Adrenal gland (tissue), 19 donors: ENCODE measurements at places on chromosomes 16 and 17.

DNA sequence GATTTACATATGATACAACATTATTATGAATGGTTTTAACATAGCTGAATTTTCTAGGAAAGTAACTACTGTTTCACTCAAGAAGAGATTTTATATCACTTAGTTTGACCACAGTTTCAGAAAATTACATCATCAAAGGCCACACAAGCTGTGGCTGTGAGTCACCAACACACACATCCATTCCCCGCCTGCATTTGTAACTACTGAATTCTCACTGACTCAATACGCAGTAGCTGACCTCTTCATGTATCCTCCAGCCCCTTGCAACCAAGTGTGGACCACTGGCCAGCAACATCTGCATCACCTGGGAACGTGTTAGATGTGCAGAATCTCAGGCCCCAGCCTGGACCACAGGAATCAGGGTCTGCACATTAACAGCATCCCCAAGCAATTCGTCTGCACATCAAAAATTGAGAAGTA, 197.6 kb downstream of the XYLT1 start:
- peak; percentile 73 for DNase-seq

GRCh38 chr17:31678431-31678830, 180.6 kb downstream of the COPRS start:
- peak; percentile 64 for DNase-seq

- no peak for DNase-seq
Measured at GRCh38 chr17:47981462-47981861, 10.5 kb downstream of the CDK5RAP3 start.

GRCh38 chr16:17470182-17470907, 415 bp downstream of the XYLT1 start:
- peak; percentile 58 for DNase-seq

- DNase-seq: no peak
Measured at GRCh38 chr17:15268461-15268860, 3.3 kb upstream of the PMP22 start.

GRCh38 chr17:57502811-57503241, 242.3 kb downstream of the CCDC182 start:
- no peak for DNase-seq

- DNase-seq: no peak
Measured at GRCh38 chr17:48375356-48375755, 54.7 kb downstream of the SKAP1 start.

- no peak for DNase-seq
Measured at GRCh38 chr16:1010251-1010650, 28.7 kb downstream of the SOX8 start.

- DNase-seq: no peak
Measured at GRCh38 chr16:27859020-27859419, 204.5 kb downstream of the GSG1L start.

- no peak for DNase-seq
Measured at GRCh38 chr17:62791235-62791734, 16.8 kb downstream of the MARCHF10 start.

DNA sequence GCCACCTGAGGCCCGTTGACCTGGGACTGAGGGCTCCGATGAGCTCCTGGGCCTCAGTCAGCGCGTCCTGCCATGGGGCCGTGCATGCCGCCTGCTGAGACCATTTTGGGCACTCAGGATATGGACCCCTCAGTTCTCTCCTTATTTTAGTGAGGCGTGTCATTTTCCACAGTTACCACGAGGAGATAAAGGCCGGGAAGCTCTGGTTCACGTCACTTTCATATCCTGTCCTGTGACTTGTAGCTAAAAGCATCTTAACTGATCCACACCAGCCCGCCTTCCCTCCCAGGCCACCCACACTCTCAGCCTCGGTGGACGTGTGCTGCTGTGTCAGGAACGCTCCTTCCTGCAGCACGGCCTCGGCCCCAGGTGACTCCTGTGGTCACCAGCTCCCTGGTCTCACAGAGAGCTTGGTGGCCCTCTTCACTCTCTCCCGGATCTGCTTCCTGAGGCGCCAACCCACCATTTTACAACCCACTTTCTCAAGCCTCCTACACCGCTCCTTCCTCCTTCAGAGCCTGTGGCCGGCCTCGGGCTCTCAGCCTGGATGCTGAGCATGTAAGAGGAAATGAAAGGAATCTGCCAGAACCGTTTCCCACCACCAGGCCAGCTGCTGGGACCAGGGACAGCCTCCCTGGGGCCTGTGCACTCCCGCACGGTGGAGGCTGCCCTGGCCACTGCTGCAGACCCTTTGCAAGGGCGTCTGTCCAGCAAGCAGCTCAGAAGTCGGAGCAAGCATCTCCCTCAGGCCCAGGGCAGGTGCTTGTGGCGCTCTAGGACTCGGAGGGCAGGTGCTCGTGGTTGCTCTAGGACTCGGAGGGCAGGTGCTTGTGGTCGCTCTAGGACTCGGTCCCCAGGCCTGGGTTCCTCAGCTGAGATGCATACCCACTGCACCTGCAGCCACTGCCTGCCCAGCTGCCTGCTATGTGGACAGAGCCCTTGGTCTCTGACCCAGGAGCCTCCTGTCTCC, 23.9 kb upstream of the FASN start:
- no peak for DNase-seq

DNA sequence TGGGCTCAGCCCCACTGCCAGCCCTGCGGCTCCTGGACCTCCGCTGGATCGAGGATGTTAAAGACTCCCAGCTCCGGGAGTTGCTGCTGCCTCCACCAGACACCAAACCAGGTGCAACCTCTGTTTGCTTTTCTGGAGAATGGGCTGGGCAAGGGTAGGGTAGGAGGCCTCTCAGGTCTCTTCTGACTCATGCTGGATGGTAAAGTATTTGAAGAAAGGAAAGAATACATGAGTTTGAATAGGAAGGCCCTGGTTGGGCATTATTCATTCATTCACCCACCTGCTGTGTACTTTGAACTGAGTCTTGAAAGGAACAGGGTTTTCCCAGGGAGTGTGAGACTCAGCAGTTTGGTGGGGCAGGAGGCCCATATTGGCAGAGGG, 6.5 kb upstream of the ORAI3 start:
- DNase-seq: no peak

DNA sequence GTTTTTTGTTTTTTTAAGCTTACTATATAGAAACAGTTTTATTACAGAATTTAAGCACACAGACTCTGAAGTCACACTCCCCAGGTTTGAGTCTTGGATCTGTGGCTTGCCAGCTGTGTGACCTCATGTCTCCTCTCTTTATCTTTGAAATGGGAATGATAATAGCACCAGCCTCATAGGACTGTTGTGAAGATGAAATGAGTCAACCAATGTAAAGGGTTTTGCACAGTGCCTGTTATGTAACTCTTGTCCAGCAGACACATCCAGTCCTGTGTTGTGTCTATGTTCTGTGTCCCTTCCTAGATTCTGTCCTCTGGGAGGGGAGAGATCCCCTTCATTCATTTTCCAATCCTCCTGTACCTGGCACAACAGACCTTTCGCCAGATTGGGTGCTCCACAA, 3.1 kb upstream of the CPD start:
- DNase-seq: no peak

DNA sequence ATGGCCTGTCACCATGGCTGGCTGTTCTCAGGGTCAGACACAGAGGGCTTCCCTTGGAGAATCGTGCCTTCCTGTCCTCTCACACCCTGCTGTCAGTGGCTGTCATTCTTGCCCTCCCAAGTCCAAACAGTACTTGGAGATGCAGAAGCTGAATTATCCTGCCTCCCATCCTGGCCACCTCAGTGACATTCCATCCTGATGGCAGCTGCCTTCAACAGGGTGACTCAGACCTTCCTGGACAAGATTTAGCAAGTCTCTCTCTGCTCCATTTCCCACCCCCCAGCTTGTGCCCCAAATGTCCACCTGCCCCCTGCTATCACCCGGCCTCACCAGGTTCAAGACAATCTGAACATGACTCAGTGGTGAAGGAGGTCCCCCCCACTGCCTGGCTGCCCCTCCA, 4.8 kb upstream of the KRT36 start:
- no peak for DNase-seq

DNA sequence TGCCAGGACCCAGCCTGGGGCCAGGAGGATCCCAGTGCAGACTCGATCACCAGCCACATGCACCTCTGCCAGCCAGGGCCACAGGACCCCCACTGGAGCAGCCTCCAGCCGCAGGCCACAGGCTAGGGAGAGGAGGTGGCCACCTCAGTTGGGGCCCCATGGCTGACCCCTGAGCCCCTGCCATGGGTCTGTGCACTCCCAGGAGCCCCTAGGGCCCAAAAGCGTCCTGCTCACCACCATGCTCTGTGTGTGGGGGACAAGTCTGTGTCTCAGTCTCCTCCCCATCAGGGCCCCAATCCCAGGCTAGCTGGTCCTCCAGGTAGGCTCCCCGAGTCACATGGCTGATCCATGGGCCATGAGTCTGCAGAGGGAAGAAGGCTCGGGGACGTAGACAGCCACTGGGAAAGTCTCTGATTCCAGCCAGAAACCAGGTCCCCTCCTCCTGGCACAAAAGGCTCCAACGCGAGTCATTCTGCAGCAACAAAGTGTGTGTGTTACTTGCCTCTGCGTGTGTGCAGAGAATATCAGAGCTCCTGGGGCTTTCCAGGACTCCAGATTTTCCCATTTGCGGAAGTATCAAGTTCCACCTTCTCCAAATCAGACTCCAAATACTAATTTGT, 6.1 kb upstream of the PRSS8 start:
- DNase-seq: peak; percentile 56

GRCh38 chr17:31754239-31754945, 104.7 kb downstream of the COPRS start:
- DNase-seq: no peak

DNA sequence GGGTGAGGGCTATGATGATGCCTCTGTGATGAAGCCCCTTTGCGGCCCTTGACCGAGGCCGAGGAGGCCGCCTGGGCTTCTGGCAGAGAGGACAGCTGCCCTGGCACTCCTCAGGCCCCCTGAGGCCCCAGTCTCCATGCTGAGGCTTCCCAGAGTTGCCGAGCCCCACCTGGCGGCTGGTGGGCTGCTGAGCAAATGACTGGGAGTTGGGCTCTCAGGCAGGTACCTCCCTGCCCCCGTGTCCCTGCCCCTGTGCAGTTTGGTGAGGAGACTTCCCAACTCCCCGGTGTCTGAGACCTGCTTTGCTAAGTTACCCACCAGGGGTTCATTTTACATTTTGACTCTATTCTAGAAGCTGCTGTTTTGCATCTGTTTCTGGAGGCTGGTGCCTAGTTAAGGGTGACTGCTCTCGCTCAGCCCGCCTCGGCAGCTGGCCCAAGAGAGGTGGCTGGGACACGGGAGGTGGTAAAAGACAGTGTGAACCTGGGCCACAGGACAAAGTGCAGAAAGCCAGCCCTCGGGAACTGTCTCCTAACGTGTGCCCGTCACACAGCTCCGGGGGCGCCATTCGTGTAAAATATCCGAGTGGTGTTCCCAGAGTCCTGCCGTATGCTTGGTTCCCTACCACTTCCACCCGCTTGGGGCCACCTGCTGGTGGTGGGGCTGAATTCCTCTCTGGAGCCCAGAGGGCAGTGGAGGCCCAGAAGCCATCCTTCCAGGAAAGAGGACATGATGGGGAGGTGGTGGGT, 134.5 kb downstream of the RAB11FIP4 start:
- DNase-seq: no peak

DNA sequence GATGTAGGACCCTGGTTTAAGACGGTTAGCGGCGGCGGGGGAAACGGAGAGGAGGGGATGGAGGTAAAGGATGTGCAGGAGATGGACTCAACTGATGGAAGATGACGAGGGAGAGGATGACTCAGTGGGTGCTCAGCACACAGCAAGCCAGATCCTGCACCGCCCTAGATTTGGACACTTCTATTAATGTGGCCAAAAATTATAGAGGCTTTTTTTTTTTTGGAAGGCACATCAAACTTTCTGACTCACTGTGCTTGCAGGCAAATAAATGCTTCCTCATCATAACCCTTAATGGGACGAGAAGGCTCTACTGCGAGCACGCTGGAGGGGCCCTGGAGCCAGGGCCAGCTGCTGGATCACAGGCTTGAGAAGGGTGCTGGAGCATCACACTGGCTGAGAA, 36.0 kb downstream of the RTN4RL1 start:
- DNase-seq: peak; percentile 82

DNA sequence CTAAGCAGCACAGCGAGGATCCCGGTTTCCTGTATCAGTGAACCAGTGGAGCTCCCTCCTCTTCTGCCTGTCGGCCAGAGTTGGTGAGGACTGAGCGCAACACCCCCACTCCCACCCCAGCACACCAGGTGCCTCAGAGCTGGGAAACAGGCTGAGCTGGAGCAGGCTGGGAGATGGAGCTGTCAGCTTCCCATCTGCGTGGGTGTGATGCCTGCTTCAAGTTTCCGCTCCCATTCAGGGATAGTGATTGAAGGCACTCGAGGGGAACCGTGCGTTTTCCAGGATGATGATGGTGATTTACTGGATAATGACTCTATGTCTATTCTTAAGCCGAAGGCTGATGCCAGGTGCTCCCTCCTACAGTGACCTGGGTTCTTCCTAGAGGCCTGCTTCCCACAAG, 144.5 kb downstream of the TMEM132E start:
- DNase-seq: no peak

GRCh38 chr16:10878328-10878643, 1.3 kb downstream of the CIITA start:
- DNase-seq: no peak

DNA sequence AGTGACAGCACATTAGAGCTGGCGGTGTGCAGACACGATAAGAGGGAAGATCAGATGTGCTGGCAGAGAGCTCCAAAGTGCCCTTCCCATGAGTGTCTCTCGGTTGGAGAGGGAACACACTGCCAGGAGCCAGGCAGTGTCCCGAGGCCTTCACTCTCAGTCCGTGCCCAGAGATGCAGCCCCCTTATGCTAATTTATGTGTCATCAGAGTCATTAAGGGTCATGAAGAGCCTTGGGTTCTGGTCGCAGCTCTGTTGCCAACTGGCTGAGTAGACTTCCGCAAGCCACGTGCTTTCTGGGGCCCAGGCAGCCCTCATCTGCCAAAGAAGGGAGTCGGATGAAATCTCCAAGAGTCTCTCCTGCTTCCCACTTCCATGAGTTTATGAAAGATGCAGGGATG, 232.5 kb downstream of the MSI2 start:
- peak; percentile 81 for DNase-seq

DNA sequence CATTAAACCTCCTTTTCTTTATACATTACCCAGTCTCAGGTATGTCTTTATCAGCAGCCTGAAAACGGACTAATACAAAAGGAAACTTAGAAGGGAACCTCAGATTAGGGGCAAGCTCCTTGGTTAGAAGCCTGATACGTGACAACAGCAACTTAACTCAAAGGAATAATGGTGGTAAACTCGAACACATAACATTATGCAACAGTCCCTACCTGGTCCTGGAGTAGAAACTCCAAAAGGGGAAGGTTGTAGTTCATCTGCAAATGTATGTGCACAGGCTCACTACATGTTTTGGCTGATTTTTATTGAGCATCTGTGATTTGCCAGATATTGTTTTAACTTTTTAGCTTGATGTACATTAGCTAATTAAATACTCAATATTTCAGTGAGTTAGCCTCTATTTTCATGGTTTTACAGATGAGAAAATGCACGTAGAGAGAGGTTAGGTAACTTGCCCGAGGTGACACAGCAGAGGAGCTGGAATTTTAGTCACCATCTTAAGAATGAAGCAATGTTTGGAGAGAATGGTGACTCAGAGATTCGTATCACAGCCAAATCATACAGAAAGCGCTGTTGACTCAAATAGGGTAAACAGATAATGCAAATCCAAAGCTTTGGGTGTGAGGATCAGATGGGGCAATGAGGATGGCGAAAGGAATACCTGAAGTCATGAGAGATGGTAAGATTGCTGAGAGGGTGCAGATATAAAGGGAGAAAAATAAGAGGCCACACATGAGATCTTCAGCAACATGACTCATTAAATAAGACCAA, 194.9 kb upstream of the RBFOX1 start:
- no peak for DNase-seq
